ENCODE measurements at places on chromosomes 3 and 15.

DNA sequence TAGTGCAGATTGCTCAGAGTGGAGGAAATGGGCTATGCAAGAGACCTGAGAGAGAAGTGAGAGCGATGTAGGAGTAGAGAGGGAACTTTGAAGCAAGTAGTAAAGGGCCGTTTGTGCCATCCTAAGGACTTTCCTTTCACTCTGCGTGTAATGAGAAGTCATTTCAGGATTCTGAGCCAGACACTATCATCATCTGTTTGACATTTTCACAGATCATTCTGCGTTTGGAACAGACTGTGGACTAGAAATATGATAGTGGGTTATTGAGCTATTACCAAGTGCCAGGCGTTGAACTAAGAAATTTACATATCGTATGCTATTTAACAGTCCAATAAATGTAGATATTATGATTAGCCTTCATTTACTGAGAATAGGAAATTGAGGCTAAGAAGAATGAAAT is 150.0 kb upstream of the ROBO2 start:
- DNase-seq, result no peak

GRCh38 chr3:6168256-6168655 is 692.7 kb upstream of the GRM7 start:
- no peak for DNase-seq

DNA sequence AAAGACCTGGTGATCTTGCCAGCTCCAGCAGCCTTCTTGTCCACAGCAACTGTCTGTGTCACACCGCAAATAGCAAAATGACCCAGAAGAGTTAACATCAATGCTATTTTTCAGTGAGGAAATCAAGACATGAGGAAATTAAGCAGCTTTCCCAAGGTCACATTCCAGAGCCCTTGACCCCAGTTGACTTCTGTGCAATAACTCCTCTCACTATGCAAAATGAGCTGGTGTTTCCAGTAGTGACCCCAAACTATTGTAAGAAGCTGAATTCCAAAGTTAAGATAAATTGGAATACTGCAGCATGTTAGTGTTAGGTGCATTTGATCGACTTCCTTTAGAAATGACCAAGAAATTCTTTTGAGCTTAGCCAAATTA is 172.8 kb upstream of the SNTN start:
- DNase-seq, result no peak

GRCh38 chr3:159938714-159939113 is 49.9 kb upstream of the IL12A start:
- DNase-seq, result no peak

GRCh38 chr15:75666823-75667501 is 19.2 kb downstream of the SNX33 start:
- no peak for DNase-seq

DNA sequence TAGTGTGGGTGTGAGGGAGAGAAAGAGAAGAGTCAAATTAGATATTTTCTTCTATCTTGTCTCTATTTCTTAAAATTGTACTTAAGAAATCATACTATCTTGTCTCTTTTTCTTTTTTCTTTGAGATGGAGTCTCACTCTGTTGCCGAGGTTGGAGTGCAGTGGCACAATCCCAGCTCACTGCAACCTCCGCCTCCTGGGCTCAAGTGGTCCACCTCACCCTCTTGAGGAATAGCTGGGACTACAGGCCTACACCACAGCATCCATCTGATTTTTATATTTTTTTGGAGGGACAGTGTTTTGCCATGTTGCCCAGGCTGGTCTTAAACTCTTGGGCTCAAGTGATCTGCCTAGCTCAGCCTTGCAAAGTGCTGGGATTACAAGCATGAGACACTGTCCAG is 104.2 kb downstream of the MYO9A start:
- no peak for DNase-seq

DNA sequence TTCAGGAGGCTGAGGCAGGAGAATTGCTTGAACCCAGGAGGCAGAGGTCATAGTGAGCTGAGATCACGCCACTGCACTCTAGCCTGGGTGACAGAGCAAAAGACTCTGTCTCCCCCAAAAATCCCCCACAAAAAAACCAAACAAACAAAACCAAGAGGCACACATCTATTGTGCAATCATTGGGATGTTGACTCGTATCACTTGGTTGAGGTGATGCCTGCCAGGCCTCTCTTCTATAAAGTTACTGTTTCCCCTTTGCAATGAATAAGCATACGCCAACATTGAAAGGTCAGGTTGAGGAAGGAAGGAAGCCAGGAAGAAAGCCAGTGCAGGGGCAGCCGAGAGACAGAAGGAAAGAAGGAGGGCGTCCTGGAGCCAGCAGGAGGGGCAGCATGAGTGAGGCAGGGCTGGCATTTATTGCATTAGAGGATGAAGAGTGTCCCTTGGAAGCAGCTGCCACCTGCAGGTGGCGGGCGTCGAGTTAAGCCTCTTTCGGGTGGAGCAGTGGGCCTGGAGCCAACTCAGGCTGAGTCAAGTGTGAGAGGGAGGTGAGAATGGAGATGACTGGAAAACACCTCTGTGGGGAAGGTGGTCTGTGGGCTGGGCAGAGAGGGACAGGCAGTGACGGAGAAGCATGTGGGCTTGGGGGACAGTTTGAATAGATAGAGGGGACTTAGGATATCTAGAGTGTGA is 8.3 kb upstream of the CSPG4 start:
- DNase-seq, result peak; percentile 54

DNA sequence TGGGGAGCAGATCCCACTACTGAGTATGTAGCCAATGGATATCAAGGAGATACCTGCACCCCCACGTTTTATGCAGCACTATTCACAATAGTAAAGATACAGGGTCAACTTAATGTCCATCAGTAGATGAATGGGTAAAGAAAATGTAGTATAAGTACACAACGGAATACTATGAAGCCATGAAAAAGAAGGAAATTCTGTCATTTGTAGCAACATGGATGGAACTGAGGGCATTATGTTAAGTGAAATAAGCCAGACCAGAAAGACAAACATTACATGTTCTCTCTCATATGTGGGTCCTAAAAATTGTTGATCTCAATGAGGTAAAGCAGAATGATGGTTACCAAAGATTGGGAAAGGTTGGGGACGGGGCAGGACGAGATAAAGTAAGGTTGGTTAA is 14.6 kb downstream of the PP2D1 start:
- DNase-seq, result no peak

GRCh38 chr3:53073553-53074365 is 27.9 kb upstream of the SFMBT1 start:
- peak; percentile 29 for DNase-seq

DNA sequence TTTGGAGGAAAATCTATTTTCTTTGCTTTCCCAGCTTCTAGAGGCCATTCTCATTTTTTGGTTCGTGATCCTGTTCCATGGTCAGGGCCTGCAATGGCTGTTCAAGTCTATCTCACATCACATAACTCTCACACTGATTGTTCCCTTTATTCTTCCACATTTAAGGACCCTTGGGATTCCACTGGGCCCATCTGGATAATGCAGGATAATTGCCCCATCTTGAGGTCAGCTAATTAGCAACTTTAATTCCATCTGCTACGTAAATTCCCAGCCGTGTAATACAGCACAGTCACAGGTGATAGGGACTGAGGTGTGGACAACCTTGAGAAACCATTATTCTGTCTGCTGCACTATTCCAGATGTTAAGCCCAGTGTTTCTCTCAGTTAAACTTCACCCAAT is 311.6 kb upstream of the CNTN4 start:
- no peak for DNase-seq

- DNase-seq, result no peak
These were observed 48.2 kb downstream of the TNIK start for GRCh38 chr3:171412054-171412453.

GRCh38 chr15:48358229-48359152 is 27.3 kb downstream of the DUT start:
- no peak for DNase-seq

- no peak for DNase-seq
These were observed 402.9 kb downstream of the TBL1XR1 start for GRCh38 chr3:176794406-176794805.

- no peak for DNase-seq
These were observed 5.7 kb downstream of the PODXL2 start for GRCh38 chr3:127634653-127635052.

DNA sequence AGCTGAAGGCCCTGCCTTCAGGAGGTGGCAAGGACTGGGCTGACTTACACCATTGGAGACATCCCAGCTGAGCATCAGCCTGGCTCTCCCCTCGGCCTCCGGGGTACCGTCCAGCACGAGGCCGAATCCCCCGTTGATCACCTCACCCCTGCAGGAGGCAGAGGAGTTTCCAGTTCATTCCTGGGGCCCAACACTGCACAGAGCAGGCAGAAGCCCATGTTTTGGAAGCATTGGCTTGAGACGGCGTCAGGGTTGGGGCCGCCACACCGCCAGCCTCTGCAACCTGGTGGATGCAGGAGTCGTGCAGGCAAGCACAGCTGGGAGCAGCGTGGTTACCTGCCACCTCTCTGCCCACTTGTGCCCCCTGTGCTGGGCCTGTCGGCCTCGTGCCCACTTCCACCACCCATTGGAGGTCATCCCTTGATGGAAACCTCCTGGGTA is 7.7 kb upstream of the ZXDC start:
- DNase-seq, result no peak

DNA sequence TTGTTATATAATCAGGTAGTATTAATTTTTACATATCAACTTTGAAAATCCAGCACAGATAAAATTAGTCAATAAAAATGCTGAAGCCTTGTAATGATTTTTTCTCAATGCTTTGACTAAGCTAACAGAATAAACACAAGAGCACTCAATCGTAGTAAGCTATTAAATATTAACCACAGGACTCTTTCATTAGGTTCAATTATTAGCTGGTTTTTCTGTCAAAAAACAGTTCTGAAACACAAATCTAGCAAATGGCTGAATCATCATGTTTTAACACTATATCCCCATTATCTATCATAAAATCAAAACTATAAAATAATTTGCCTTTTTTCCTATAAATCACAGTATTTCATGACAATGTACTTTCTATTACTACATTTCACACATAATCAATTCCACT is 69.6 kb downstream of the PLOD2 start:
- DNase-seq, result no peak

- peak; percentile 52 for DNase-seq
These were observed 59.5 kb upstream of the TSEN2 start for GRCh38 chr3:12424635-12425319.

- DNase-seq, result no peak
These were observed 301.1 kb upstream of the LRRFIP2 start for GRCh38 chr3:37475435-37475834.

- no peak for DNase-seq
These were observed 27.6 kb downstream of the RUBCN start for GRCh38 chr3:197709135-197709534.

DNA sequence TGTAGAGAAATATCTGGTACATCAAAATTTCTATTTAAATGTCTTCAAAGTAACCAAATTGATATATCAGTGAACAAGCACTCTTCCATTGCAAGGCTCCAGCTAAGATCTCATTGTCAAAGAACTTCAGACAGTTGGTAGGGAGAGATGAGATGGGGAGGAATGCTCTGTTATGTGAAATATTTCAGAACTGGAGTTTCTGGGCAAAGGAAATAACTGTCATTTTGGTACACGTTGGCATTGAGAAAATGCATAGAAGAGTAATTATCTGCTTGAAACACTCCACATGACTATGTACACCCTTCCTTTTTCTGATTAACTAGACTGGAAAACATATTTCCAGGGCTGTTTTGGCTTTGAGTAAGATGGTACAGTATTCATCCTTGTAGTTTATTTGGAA is 297.5 kb upstream of the RASGRP1 start:
- no peak for DNase-seq

- no peak for DNase-seq
These were observed 115.0 kb downstream of the FOXB1 start for GRCh38 chr15:60119101-60119500.

DNA sequence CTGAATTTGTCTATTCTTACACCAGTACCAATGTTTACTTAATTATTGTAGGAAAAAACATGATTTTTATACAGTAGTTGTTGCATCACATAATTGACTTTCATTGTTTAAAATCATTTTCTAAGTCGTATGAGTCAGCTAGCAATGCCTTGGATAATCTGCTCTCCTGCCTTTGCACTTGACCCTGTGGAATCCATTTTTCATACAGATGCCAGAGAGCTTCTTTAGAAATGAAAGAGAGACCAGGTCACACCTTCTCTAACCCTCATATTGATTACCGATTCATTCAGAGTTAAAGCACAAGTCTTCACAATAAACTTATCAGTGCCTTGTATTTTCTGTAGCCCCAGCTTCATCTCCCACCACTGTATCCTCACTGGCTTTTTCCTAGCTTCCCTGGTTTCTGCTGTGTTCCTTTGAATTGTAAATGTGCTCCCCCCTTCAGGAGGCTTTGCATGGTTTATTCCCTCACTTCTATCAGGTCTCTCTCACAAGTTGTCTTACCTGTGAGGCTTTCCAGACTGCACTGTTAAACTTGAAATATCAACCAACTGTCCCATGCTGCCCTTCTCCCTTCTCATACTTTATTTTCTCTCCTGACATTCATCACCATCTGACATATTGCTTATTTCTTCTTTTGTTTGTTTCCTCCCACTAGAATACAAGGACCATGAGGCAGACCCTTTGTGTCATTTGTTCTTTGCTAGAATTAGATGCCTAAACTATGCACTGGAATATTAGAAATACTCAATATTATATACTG is 662.0 kb upstream of the GBE1 start:
- DNase-seq, result no peak

- DNase-seq, result no peak
These were observed 780 bp upstream of the ACAD9 start for GRCh38 chr3:128878556-128879124.

- DNase-seq, result no peak
These were observed 49.0 kb upstream of the DUT start for GRCh38 chr15:48282216-48282615.

DNA sequence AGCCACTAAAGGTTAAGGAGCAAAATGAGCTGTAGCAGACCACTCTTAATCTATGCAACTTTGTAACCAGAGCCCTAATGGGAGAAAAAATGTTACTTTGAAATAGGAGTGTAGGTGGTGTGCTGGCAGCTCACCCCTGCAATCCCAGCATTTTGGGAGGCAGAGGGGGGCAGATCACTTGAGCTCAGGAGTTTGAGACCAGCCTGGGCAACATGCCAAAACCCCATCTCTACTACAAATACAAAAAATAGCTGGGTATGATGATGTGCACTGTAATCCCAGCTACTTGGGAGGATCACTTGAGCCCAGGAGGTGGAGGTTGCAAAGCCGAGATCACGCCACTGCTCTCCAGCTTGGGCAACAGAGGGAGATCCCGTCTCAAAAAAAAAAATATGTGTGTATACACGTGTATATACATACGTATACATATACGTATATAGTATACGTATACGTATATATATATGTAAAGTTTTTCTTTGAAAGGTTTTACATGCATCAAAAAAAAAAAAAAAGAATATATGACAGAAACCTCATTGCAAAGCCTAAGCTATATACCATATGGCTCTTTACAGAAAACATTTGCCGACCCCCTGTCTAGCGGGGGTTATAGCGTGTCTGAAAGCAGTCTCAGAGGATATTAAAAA is 15.7 kb downstream of the CAPN7 start:
- DNase-seq, result no peak
